ENCODE measurements at places on chromosomes 16 and 17. TPM values are rescaled to one million over a fixed set of nuclear protein-coding genes. Genes with fewer than 3 reads are reported as not detected.

Gene CNTD1
- 1.7 TPM for polyA plus RNA-seq

Gene TEN1
- polyA plus RNA-seq, result 22.9 TPM

Gene TBC1D3B
- 3.4 TPM for polyA plus RNA-seq

Gene NUDT21
- 133 TPM for polyA plus RNA-seq

Gene PRAC2
- not detected for polyA plus RNA-seq

Gene COX6A2
- polyA plus RNA-seq, result 0.86 TPM

Gene SLC13A2
- polyA plus RNA-seq, result 7.4 TPM

Gene ATAD5
- polyA plus RNA-seq, result 6.5 TPM

Gene CCDC200
- polyA plus RNA-seq, result 6.2 TPM

Gene ALOXE3
- polyA plus RNA-seq, result not detected

Gene BCL6B
- 25.4 TPM for polyA plus RNA-seq

Gene USP43
- polyA plus RNA-seq, result 5.7 TPM

Gene CIBAR2
- polyA plus RNA-seq, result 0.21 TPM

Gene ELOB
- 241 TPM for polyA plus RNA-seq

Gene GAST
- not detected for polyA plus RNA-seq

Gene LPCAT2
- 8.6 TPM for polyA plus RNA-seq

Gene KRTAP4-9
- polyA plus RNA-seq, result not detected

Gene ADAP2
- 2.3 TPM for polyA plus RNA-seq

Gene ABCA8
- 1.0 TPM for polyA plus RNA-seq

Gene SLC35G6
- polyA plus RNA-seq, result not detected

Gene CCDC40
- polyA plus RNA-seq, result 9.6 TPM

Gene EPX
- polyA plus RNA-seq, result 0.80 TPM

Gene SLC22A31
- polyA plus RNA-seq, result 0.24 TPM

Gene ST6GALNAC1
- 0.25 TPM for polyA plus RNA-seq

Gene AOC3
- 6.2 TPM for polyA plus RNA-seq

Gene IRX5
- 6.8 TPM for polyA plus RNA-seq

Gene TAT
- polyA plus RNA-seq, result 0.07 TPM

Gene PITPNM3
- 8.2 TPM for polyA plus RNA-seq

Gene PDE6G
- 14.9 TPM for polyA plus RNA-seq

Gene TERB1
- polyA plus RNA-seq, result not detected

Gene IRF8
- polyA plus RNA-seq, result 7.2 TPM
